ENCODE measurements at places on chromosomes 2 and 18.

DNA sequence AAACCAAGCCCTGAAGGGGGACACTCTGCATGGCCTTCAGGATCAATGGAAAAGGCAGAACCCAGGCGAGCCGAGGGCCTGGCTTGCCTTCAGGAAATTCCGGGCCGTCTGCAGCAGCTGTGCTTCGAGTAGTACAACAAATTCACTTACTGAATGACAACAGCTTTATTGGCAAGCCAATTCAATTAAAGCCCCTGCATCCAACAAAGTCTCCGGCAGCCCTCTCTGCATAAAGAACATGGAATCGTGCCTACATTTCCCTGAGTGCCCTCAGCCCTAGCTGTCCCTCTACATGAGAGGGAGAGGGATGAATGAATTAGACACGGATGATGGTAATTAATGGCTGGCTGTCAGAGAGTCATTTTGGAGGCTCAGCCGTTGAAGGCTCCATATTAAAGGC, 189.0 kb downstream of the BCL11A start:
- DNase-seq, result no peak

DNA sequence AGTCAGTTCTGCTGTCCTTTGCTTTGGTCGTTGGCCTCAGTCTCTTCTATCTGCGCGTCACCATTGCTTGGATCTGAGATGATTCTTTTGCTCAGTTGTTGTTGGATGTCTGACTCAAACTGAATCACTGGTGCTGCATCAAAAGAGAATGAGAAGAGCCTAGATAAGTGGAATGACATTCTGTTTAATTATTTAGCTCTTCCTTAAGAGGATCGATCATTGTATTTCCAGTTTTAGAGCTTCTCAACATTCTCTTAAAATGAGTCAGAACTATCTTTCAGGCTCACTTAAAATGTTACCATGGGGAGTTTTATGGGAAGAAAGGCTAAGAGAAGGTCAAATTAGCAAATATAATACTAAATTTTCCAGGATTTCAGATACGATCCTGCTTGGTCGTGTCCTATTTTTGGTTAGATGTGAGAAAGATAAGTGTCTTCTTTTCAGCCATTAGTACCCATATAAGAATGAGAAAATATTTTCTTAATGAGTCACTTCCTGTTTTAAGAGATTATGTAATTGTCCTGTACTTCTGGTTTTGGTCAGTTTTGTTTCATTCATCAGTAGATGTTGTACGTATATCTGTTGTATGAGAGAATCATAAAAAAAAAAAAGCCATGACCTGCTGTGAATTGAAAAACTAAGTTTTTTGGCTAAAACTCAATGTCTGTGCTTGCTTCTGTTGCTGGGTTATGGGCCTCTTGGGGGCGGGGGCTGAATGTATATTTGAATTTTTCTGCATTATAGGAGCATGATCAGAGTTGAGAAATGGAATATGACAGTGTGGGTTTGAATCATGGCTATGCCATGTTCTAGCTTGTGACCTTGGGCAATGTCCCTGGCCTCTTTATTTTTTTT, 31.6 kb upstream of the CASP10 start:
- no peak for DNase-seq

DNA sequence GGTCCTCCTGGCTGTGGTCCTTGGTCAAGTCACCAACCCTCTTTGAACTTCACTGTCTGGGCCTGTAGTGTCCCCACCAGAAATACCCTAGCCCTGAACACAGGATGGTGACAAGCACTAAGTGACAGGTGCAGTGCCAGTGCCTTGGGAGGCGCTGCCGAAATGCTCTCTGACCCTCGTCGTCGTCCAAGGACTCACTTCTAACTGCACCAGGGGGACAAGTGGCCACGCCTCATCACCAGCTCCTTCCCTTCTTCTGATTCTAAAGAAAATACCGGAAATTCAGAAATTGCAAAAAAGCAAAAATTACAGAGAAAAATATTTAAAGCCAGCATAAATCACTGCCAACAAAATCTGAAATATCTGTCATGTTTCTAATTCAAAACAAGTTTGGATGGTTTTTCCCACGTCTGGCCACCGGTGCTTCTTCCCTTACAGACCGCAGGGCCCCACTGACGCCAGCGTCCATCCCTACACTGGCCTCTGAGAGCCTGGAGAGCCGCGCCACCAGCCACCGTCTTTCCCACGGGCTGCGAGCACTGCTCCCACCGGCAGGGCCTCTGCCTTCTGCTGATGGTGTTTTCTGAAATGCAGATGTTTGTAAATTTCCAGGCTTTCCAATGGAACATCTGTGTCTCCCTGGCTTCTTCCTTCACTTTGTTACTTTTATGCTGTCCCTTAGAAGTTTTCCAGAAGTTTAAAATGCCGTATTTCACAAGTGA, 37.4 kb upstream of the GPC1 start:
- no peak for DNase-seq

- no peak for DNase-seq
Measured at GRCh38 chr2:66789741-66790140, 354.8 kb downstream of the MEIS1 start.

DNA sequence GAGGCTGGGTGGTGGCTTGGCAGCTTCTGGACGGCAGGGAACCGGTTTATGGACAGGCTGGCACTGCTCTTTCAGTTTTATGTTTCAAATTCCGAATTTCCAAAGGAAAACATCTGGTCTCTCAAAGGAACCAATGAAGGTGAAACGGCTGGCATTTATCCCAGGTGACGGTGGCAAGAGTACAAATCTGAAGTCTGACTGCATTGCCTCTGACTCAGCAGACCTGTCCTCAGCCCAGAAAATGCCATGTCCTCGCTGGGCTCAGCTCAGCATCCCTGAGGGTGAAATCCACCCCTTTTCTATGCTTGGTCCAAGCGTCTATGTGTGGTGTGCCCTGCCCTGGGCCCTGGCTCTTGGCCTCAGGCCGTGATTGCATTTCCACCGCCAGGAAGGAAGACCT, 38.1 kb downstream of the NAPG start:
- no peak for DNase-seq

- no peak for DNase-seq
Measured at GRCh38 chr2:28604284-28604843, 108.5 kb downstream of the PLB1 start.

DNA sequence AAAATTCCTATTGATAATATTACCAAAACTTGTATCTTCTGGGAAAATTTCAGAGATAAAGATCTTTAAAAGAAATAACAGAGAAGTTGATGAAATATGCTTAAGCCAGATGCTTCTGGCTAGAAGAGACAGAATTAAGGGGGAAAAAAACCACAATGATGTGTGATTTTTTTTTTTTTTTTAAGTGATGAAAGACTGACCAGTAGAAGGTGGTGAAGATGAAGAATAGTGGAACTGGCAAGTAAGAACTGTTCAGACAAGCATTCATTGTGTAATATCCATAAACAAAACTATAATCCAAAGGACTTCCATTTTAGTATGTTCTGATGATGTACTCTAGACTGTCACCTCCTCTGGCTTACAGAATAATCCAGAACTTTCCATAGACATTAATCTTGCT, 89.8 kb downstream of the INO80D start:
- DNase-seq, result no peak

DNA sequence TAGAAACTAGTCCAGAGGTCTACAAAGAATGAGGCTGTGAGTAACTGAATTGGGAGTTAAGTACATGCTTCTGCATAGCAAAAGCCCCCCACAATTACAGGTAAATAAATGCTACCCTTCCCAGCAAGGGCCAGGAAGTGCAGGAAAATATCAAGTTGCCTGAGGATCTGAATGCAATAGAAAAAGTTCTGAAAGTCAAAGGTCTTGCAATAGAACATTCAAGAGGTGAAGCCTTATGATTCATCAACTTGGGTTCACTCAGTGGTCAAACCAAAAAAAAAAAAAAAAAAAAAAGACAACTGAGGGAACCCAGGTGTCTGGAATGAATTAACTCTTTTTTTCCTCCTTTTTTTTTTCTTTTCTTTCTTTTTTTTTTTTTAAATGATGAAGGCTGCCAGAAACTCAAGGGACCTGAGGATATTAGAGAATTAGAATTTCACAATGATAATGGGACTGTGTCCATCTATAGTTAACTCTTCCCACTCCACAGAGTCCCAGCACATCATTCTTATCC, 42.9 kb upstream of the RFX8 start:
- no peak for DNase-seq

GRCh38 chr18:44598514-44598913, 82.2 kb upstream of the SETBP1 start:
- DNase-seq, result no peak

GRCh38 chr2:147703171-147703570, 141.7 kb upstream of the ACVR2A start:
- no peak for DNase-seq

GRCh38 chr2:107806901-107807300, 19.8 kb upstream of the RGPD4 start:
- no peak for DNase-seq

- DNase-seq, result no peak
Measured at GRCh38 chr18:75277610-75277928, 67.0 kb downstream of the TSHZ1 start.

- DNase-seq, result no peak
Measured at GRCh38 chr18:28178720-28179119, 1.8 kb upstream of the CDH2 start.

DNA sequence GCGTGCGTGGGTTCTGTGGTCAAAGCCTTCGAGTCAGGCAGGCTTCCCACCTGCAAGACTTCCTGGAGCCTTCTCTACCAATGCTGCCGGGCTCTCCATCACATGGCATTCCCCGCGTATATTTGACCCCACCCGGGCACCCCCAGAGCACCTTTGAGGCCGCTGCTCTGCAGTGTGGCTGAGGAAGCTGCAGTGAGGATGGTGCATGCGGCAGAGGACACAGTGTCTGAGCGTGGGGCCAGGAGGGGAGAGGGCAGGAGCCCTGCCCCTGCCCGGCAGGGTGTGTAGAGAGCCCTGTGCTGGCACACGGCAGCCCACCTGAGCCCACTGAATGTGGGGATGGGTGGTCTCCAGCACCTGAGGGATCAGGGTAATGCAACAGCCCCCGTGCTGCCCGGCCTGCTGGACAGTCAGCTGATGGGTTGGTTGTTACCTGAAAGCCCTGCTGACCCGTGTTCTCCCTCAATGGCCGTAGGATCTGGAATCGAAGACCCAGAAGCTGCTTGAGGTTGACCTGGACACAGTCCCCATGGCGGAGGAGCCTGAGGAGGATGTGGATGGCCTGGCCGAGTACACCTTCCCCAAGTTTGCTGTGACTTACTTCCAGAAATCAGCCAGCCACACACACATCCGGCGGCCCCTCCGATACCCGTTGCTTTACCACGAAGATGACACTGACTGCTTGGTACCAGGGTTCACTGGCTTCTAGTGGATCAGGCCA, 36.8 kb upstream of the GPR17 start:
- peak; percentile 2 for DNase-seq

- no peak for DNase-seq
Measured at GRCh38 chr2:240881913-240882312, 13.3 kb downstream of the AGXT start.

DNA sequence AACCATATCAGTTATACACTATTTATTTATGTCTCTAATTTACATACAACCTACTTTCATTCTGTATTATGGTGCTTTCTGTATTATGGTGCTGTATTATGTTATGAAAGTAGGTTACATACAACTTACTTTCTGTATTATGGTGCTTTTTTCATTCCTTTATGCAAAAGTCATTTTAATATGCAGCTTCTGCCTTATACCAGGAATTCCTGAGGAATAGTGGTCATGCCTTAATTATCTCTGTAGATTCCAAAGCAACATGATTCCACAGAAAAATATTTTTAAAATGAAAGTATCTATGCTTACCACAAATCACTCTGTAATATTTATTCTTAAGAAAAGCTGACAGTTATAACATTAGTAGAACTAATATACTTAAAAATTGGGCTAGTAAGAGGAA, 922.0 kb upstream of the NRXN1 start:
- DNase-seq, result no peak

- no peak for DNase-seq
Measured at GRCh38 chr2:34254272-34254878, 655.3 kb upstream of the FAM98A start.

DNA sequence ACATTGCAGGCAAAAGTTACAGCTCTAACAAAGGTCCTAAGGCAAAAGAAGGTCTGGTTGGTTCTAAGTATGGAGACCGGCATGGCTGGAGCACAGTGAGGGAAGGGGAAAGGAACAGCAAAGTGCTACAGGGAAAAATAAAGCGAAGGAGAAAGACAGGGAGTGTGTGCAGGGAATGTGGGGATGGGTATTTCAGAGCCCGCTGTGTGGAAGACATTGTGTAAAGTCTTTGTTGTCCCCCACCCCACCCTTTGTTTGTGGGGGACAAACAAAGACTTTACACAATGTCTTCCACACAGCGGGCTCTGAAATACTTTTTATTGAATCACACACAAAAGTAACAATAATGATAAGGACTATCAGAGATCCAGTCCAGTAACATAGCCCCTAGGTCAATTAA, 28.9 kb upstream of the C2orf15 start:
- no peak for DNase-seq

DNA sequence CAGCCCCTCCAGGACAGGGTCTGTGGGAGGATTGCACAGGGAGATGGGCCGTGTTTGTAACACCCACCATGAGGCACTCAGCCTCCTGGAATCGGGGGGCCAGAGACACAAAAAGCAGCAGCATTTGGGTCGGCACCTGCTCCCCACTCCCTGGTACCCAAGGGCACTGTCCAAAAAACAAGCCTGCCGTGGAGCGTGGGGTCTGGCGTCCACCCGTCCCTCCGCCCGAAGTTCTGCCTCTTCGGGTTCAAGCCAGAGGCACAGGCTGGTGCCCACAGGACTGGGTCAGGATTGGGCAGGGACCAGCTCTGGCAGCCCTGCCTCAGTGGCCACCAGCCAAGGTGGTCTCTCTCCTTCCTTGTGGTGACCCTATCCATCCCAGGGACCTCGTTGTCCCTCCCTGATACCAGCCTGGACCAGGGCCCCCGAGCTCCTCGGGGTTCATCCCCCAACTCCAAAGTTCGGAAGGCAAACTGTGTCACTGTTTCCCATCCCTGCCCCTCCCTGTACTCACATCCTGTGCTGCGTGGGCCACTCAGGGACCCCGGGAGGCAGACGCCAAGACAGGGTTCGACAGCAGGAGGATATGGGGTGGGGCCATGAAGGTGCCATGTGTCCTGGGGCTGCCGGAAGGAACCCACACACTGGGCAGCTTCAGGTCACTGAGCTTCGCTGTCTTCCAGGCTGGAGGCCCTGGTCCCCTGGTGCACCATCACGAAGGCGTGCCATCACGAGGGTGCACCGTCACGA, 126.0 kb upstream of the HDAC4 start:
- DNase-seq, result no peak

GRCh38 chr2:213545964-213546475, 261.8 kb downstream of the SPAG16 start:
- DNase-seq, result no peak

DNA sequence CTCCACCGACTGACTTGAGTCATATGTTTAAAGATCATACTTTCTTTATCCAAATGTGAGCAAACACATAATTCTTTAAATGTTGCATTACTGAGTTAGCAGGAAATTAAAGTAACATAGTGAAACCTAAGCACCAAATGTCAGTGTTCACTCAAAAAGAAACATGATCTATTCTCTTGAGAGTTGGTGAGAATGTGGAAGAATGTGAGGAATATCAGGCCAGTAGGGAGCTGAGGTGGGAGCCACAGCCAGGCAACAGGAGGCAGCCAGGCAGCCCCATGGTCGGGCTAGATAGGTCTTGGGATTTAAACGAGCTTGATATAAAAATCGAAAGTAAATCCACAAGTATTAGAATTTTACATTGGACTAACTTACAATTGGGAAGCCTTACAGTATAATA, 198.1 kb upstream of the SH3BP4 start:
- no peak for DNase-seq

- no peak for DNase-seq
Measured at GRCh38 chr2:114001937-114002336, 112.0 kb downstream of the ACTR3 start.

- no peak for DNase-seq
Measured at GRCh38 chr2:65500310-65501040, 68.1 kb upstream of the SPRED2 start.
